Activated CD4-positive, alpha-beta T cell treated with anti-CD3 and anti-CD28 coated beads for 36 hours (primary cell): ENCODE measurements at places on chromosomes 7 and 10. TPM values are rescaled to one million over a fixed set of nuclear protein-coding genes. Genes with fewer than 3 reads are reported as not detected.

DNA sequence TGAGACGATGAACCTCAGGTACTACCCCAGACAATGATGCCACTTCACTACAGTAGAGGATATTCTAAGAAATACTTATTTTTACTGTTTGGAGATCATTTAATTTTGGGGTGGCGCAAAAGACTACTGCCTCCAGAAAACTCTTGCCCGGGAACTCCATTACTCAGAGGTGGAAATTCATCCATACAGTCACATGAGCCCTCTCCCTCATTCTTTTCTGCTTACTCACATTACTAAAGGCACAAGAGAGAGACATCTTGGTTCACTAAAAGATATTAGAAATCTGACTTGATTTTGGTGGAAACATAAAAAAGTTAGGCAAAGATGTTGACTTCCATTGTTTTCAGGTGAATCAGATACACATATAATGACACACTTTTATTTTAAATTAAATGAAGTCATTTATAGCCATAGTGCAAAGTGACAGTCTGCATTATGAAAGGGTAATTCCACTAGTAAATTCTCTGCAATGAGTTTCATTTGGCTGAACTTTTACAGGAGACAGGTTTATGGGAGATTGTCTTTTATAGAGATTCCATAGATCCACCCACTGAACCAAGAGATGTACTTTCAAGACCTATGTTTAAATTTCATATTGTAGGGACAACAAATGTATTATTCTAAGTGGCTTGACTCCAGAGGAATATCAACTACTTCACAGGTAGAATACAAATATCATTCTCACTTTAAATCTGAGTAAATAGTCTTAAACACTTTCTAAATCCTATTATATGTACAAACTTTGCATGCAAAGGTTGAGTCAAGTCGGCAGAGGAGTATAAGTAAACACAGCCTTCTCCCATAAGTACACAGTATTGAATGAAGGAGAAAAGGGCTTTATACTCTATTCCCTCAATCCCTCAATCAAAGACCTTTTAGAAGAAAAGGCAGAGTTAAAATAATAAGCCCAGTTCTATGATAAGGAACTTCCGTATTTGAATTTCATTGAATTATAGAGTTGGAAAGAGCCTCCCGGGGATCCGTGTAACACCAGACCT is 18.8 kb downstream of the NEBL start:
- DNase-seq = no peak

- DNase-seq = no peak
Observed at GRCh38 chr10:121324678-121325213, 273.5 kb downstream of the FGFR2 start.

Gene TUBAL3
- not detected for total RNA-seq

- no peak for DNase-seq
Observed at GRCh38 chr7:25054819-25055519, 70.1 kb downstream of the CYCS start.

GRCh38 chr7:108434010-108434409 is 22.2 kb downstream of the NRCAM start:
- no peak for DNase-seq

DNA sequence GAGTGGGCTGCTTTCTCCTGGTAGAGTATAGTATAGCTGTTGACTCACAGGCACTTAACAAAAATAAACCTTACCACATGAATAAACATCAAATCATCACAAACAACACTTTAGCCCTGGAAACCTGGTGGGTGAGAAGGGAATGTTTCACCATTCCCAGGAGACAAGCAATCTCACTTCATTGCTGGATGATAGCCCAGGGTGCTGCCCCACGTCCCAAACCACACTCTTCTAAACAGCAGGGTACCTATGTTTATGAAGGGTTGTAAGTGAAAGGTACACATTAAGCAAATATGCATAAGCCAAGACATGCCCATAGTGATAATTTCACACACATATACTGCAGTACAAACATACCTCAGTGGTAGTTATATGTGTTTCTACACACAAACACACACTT is 276.2 kb downstream of the FGFR2 start:
- DNase-seq = no peak

DNA sequence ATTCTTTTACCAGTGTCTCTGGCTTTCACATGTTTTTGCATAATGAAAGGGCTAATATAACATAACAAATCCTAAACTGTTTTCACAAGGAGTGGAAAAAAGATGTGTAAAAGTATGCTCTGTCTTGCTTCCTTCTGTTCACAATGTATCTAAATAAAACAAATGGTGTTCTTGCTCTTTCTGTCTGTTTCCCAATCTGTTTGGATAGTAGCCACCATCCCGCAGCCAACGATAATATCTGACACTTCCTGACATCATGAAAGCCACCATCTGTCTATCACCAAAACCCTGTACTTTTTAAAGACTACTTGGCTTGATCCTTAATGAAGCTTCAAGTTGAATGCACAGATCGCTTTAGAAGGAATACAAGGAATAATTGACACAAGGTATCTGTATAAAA is 246.2 kb downstream of the ETV1 start:
- no peak for DNase-seq

Gene UCN3
- total RNA-seq = not detected

- DNase-seq = no peak
Observed at GRCh38 chr7:318878-319661, 29.1 kb downstream of the FOXL3 start.

- DNase-seq = peak; percentile 17
Observed at GRCh38 chr7:90345595-90346335, 751 bp upstream of the GTPBP10 start.

GRCh38 chr7:140577651-140578050 is 63.0 kb downstream of the DENND2A start:
- DNase-seq = no peak

Gene BCCIP
- 106 TPM for total RNA-seq

DNA sequence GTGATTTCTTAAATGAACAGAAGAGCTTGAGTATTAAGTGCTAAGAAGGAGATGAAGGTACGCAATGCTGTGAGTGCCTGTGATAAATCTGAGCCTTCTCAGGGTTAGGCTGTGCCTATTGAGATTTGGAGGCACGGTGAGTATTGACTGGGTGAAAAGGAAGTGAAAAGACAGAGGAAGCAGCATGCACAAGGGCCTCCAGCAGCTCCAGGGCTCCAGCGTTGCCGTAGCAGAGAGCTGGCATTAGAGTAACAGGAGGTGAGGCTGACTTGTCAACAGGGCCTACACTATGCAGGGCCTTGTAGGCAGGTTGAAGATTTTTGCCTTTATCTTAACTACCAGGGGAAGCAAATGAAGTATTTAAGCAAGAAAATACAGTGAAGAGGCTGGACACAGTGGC is 54.1 kb upstream of the PDCD4 start:
- DNase-seq = no peak

Gene OR2A42
- not detected for total RNA-seq

DNA sequence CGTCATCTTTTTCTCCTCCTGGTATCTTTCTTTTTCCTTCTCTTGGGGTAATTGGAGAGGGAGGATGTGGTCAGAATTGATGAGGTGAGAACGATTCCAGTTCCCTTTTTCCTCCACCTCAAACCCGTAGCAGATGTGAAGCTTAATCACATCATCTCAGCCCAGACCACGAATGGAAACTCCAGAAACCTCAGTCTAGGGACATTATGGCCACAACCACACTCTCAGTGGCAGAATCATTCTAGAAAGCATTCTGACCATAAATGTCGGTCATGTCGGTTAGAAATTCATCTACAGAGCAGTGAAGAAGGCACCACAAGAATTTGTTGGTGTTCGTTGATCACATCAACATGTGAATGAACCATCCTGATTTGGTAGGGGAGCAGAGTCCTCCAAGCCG is 78.7 kb downstream of the GATA3 start:
- peak; percentile 76 for DNase-seq

- no peak for DNase-seq
Observed at GRCh38 chr7:27162561-27163287, 2.6 kb downstream of the HOXA9 start.

DNA sequence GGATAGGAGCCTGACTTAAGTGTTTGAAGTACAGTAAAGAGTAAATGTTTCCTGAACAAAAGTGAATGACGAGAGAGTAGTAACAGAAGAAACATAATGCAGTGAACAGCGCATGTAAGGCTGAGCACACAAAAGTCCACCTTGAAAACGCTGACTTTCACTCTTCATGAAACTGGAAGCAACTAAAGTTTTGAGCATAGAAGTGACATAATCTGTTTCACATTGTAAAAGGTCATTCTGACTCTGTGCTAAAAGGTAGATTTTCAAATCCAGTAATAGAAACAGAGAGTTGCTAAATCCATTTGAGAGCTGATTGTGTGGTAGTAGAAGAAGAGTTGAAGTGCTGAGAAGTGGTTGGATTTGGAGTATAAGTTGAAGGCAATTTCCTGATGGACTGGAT is 1037.0 kb downstream of the CNTNAP2 start:
- no peak for DNase-seq

GRCh38 chr10:35608328-35608672 is 3.2 kb downstream of the GJD4 start:
- no peak for DNase-seq

DNA sequence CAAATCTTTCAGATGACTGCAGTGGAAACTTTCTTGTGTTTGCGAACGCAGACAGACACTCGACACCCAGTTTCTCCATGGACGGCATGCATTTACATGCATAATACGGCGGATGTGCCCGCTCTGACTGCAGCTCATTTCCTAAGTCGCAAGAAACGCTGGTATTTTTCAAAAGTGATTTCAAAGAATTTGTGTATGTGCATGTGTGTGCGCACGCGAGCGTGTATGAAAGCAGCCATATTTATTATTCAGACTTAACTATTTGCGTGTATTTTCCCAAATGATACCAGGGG is 436.5 kb upstream of the MGMT start:
- DNase-seq = no peak

DNA sequence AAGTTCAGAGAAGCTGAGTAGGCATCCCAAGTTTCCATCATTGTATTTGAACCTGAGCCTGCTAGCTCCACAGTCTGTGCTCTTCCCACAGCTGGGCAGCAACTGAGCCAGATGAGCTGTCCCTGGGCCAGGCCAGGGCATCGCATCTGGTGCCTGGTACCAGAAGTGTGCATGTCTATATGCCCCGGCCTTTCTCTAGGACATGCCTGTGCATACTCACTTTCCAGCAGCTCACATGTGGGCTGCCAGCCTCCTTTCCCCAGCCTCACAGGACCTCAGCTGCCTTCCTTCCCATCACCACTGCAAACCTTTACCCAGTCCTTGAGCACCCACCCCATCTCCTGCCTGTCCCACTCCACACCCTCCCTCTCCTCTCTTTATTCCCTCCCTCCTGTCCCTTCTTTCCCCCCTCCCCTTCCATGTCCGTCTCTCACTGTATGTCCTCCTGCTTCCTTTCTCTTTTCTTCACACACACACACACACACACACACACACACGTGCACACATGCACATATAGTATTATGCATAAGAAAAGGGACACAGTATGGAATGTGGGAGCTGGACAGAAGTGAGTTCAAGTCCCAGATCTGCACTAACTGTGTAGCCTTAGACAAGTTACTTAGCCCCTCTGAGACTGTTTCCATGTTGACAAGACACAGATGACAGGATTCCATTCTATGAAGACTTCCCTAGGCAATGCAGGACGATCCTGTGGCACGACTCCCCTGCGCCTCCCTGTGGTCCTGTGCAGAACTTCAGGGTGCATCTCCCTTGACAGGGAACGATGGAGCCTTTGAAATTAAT is 10.9 kb downstream of the CDHR1 start:
- peak; percentile 85 for DNase-seq

DNA sequence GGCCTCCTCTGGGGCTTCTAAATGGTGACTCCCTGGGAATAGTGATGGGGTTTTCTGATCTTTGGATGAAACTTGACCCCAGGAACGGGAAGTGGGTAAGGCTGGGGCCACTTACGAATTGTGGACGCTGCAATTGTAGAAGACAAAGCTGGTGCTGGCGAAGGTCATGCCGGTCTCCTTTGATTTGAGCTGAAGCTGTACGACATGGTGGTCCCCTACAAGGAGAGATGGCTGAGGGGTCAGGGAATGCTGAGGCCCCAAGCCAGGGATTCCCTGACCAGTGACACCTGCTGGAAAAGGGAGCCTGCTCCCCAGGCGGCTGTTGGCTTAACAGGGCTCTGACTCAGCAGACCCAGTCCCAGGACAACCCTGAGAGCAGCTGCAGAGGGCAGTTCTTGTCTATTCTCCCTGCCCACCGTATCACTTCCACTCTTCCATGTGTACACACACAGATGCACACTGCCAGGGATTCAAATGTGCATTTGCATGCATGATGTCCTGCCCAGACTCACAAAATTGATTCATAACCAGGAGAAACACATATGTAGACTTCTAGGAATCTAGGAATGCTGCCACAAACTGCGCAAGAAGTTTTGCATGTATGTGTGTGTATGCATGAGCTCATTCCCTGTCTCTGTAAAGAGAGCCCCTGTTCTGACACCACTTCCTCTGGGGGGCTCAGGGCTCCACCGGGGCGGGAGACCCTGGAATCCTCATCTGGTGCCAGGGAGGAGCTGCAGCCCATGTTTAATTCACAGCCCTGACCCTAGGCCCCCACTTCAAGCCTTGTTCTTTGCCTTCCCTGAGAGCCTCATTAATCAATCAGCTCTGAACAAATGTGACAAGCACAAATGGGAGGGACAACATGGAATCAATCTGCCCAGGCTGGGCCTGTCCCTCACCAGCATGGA is 350.0 kb downstream of the PLXNA4 start:
- no peak for DNase-seq

DNA sequence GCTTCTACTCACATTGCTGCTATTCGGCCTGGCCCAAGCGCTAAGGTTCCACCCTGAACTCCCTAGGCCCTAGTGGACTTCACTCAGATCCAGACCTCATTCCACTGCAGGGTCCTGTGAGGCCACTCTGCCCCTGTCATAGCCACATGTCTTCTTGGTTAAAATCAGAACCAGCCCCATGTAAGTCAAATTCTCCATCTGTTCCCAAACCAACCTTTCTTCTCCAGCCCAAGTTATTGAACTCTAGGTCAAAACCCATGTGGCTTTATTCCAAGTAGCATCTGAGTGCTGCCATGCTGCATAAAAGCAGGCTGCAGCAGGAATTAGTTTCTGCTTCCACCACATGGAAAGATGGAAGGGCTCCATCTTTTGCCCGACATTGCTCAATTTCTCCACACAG is 281.2 kb downstream of the SNX13 start:
- DNase-seq = no peak

DNA sequence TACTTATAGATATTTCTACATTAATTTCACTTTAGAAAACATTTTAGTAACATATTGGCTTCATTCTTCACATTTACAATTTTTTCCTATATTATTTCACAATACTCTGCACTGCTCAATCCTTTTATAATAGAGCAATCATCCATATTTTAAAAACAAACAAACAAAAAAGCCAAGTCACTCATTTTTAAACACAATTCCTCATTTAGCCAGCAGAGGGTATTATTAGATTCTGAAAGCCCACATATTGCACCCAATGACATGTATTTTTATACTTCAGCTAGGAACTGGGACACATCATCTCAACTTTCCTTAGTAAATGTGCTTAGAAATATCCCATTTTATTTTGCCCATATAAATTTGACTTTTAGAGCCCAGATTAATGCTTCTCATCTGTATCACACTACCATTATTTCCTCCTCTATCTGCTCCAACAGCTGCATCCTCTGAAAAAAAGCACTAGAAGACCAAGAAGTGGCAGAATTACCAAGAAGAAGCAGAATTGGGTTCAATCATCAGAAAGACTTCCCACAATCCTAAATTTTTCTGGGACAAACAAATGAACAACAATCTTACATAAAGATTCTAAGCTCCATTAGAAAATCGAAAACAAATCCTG is 29.5 kb downstream of the CTNNA3 start:
- DNase-seq = no peak

GRCh38 chr10:95328013-95328412 is 37.2 kb upstream of the PDLIM1 start:
- DNase-seq = no peak

Gene LBX1
- total RNA-seq = not detected

Gene NPSR1
- total RNA-seq = not detected

Gene PLCE1
- total RNA-seq = 0.02 TPM

Gene ACTR1A
- total RNA-seq = 51.1 TPM

GRCh38 chr7:42057331-42057730 is 179.7 kb downstream of the GLI3 start:
- no peak for DNase-seq
